Stimulated activated CD8-positive, alpha-beta memory T cell treated with anti-CD3 and anti-CD28 coated beads, Interleukin-4, amount 100 ng/mL, for 1 hour (primary cell): ENCODE measurements at places on chromosomes 13 and 19.

DNA sequence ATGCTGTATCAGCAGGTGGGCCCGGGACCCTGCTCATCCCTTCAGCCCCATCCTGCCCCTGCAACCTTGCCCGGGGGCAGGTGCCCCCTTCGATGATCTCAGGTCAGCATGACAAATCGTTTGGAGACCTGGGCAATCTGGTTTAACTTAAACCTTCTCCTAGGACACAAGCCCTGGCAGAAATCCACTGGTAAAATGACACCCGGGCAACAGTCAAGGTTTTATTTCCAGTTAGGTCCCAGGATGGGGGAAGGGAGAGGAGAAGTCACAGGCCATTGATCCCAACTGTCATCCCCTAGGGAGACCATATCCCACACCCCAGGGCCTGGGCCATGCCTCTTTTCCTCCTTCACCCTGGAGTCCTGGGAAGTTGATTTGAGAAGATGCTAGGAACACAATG is 1.8 kb upstream of the PLIN5 start:
- DNase-seq = no peak

- no peak for DNase-seq
Measured at GRCh38 chr19:12856653-12857052, 18.3 kb downstream of the MAST1 start.

GRCh38 chr13:93750676-93751075 is 524.1 kb downstream of the GPC6 start:
- DNase-seq = no peak

DNA sequence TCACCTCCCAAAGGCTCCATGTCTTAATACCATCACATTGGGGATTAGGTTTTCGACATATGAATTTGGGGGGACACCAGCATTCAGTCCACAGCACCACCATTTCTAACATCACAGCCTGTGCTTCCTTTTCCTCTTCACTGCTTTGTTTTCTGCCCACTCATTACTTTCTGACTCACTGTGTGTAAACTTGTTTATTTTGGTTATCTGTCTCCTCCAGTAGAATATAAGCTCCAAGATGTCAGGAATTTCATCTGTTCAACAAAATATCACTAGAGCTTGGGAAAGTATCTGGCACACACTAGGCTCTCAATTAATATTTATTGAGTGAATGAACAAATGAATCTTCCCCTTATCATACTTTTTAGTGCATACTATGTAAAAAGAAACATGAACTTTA is 152.0 kb downstream of the NUFIP1 start:
- DNase-seq = no peak

GRCh38 chr19:12757544-12758274 is 6.1 kb downstream of the BEST2 start:
- DNase-seq = no peak
